Activated CD8-positive, alpha-beta T cell treated with anti-CD3 and anti-CD28 coated beads for 36 hours (primary cell): ENCODE measurements at places on chromosomes 5 and 9. TPM values are rescaled to one million over a fixed set of nuclear protein-coding genes. Genes with fewer than 3 reads are reported as not detected.

The SLC30A5 gene
- 40.1 TPM for total RNA-seq

The SLC6A7 gene
- total RNA-seq: not detected

The ZFP62 gene
- 22.6 TPM for total RNA-seq

The FBP1 gene
- total RNA-seq: 1.2 TPM

The MSH3 gene
- total RNA-seq: 23.0 TPM

GRCh38 chr5:149406203-149406978 is 27.3 kb upstream of the IL17B start:
- H3K36me3 ChIP-seq: no peaks in the 10 kb centered on the region
- no peak overlapping the region for H3K27ac ChIP-seq
- H3K27me3 ChIP-seq: no peaks in the 10 kb centered on the region
- no peak overlapping the region for H3K4me3 ChIP-seq
- DNase-seq: no peak
- H3K4me1 ChIP-seq: no peaks in the 10 kb centered on the region

GRCh38 chr5:6026766-6027406 is 351.5 kb downstream of the MED10 start:
- H3K27ac ChIP-seq: no peak overlapping the region
- H3K4me3 ChIP-seq: no peak overlapping the region
- no peaks in the 10 kb centered on the region for H3K36me3 ChIP-seq
- no peak for DNase-seq
- H3K27me3 ChIP-seq: no peaks in the 10 kb centered on the region

DNA sequence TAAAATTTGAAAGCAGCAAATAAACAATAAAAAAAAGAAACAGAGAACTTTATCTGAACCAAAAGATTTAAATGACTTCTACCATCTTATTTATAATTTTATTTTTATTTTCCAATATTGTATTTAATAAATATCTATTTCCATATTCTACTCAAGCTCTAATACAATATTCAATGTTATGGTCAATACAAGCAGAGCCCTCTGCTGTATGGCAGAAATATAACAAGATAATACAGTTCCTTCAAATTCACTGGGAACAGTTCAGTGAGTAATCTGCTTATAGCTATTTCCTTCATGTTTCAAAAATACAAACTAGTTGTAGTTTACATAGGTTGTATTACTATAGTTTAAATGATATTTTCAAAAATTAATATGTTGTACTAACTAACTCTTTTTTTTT is 332.7 kb downstream of the PRDM9 start:
- DNase-seq: no peak
- H3K4me1 ChIP-seq: no peaks in the 10 kb centered on the region

DNA sequence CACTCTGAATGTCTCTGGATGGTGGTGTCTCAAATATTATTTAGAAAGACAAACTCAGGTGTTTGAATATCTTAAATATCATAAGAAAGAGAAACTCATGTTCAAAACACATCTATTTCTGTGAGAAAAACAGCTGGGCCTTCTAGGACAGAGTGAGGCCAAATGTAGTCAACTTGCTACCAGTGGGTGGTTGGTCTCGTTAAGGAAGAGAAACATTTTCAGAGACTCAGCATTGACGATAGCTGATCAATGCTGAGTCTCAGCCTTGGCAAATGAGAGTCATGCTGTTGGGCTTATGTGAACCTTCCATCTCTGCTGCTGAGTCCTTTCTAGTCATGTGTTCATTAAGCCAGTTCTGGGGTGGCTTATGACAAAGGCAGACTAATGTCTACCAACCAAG is 418.0 kb downstream of the CETN3 start:
- H3K4me3 ChIP-seq: no peak overlapping the region
- no peaks in the 10 kb centered on the region for H3K4me1 ChIP-seq
- H3K27ac ChIP-seq: no peak overlapping the region
- DNase-seq: no peak
- no peaks in the 10 kb centered on the region for H3K36me3 ChIP-seq

DNA sequence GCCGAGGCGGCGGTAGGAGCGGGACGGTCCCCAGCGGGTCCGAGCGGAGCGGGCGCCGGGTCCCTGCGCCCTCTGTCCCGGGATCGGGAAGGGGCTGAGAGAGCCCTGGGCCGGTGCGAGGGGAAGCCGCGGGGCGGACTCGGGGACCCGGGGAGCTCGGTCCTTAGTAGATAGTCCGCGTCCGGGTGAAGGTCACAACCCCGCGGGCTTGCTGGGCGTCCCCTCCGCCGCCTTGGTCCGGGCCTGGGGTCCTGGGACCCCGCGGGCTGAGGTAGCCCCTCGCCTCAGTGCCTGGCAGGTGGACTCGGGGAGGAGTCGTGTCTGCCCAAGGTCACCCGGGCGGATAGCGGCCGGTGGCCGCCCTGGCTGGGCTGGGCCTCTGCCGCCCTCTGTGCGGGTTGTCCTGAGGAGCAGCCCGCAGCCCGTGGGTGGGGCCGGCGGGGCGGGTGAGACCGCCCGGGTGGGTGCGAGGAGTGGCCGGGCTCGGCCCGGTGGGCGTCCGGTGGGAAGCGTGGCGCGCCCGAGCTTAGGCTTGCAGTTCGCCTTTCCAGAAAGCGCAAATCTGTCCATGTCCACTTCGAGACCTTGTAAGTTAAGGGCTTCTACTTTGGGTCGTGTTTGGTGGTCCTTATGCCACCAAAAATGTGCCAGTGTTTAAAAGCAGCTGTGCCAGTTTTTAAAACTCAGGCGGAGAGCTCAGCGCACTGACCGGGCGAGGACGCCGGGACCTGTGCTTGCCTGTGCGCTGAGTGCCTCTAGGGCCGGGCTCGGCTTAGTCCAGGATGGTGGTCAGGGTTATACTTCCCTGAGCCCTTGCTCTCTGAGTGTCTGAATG is 554 bp downstream of the SDHA start:
- no peaks in the 10 kb centered on the region for H3K27me3 ChIP-seq
- peak; percentile 39 for DNase-seq
- peaks cover 58% of the 10 kb centered on the region for H3K4me1 ChIP-seq
- peaks cover 28% of the 10 kb centered on the region for H3K36me3 ChIP-seq

DNA sequence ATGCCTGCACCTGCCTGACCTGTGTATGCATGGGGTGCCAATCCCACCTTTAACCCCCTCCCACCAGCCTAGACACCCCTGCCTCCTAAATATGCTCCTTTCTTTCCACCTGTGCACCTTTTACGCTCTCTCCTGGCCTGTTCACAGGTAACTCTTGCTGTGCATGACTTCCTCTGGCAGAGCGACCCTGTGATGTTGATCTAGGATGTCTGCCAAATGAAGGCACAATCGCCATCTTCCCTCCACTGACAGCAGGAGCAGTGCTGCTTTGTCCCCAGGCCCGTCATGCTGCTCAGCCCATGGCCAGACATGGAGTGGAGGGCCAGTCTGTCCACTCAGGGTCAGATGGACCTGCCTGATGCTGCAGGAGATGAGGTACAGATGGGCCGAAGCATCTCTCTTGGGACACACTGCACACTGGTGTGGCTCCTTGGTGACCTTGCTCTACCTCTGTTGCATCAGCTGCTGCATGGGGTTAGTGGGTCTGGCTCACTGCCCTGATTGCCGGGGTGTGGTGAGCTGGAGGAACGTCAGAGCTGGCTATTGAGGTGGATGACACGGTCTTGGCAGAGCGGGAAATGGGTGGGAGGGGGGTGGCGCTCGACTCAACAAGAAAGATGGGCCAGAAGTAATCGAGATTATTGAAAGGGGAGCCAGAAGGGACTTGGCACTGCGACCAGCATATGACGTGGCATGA is 101.7 kb upstream of the PITX1 start:
- H3K4me1 ChIP-seq: no peaks in the 10 kb centered on the region
- no peak for DNase-seq
- H3K4me3 ChIP-seq: no peak overlapping the region
- H3K27me3 ChIP-seq: no peaks in the 10 kb centered on the region
- H3K36me3 ChIP-seq: no peaks in the 10 kb centered on the region

DNA sequence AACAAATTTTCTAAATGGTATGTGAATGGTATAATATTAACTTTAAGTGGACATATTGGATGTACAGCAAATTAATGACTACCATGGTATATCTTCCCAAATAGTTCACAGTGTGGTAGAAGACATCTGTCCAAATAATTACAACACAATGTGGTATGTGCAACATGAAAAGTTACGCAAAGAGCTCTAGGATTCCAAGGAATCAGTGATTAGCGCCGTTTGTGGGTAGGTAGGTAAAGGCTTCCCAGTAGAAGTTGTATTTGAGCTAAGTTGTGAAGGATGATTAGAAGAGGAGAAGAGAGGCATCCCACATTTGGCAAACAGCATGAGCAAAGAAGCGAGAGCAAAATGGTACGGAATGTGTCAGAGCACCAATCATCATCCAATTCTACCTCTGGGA is 14.3 kb upstream of the KLF9 start:
- no peaks in the 10 kb centered on the region for H3K4me1 ChIP-seq
- H3K27me3 ChIP-seq: no peaks in the 10 kb centered on the region
- no peak overlapping the region for H3K4me3 ChIP-seq
- H3K36me3 ChIP-seq: no peaks in the 10 kb centered on the region
- no peak for DNase-seq
